ENCODE measurements at places on chromosomes 1 and 21.

GRCh38 chr1:104125970-104126369 lies 376.3 kb downstream of the AMY1C start:
- no peak for DNase-seq

DNA sequence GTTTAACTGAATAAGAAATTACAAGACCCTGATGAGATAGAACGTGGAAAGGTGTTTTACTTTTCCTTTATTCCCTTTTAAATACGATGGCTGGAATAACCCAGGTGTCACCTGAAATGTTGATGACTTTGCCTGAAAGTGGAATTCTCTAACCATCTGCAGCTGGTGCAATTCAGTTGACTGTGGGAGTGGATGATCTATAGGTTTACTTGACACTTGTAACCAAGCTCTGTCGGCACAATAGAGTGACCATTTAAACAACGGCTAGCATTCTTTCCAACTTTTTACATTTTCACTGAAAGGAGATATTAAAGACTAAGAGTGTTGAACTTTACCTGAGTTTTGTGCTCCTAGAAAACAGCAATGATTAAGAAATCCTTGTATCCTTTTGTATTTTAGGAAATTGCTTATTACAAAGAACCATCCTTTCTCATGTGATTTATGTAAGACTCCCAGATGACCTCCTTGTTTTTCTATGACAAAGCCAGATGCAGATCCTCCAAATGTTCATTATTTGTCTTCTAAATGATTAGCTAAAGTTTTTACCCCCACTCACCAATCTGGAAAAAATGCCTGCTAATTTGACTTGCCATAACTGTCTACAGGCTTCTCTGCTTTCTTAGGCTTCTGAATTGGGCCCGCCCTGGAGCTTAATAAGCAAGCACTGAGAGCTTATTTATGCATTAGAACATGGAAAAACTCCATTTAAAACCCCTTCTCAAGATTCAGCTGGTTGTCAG lies 129.5 kb upstream of the LRRC7 start:
- DNase-seq: no peak

DNA sequence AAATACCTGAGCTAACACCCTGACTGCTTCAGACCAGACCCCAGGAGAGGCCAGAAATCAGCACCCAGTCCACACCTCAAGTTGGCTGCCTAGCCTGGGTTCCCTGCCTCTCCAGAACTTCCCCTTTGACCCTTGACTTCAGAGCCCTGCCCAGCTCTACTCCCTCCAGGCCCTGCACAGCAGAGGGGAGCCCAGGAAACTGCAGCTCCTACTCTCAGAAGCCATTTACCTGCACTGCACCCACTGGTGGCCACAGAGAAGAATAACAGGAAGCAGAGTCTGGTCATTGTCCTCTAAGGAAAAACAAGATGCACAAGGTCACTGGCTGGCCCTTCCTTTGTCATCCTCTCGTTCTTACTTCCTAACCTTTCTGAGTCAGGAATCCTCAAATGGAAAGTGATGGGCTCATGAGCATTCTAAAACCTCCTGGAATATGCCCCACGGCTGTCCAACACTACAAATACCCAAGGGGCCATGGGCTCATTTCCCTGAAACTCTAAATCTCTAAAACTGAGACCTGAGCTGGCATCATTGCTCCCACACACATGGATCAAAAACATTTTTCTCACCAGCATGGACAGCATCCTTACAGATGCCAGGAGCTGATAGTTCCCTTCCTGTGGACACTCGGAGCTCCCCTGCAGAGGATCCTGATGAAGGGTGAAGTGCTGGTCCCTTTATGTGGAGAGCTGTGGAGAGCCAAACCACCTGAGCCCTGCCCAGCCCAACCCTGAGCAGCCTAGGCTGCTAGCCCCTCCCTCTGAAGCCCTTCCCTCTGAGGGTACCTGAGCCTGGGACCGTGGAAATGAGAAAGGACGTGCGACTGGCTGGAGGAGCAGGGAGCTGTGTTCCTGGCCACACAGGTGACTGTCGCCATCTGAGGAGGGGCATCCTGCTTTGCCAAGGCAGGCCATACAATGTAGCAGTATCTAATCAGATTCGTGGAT lies at the start of gene ITLN2:
Gene ITLN2 (minus strand): TSS at position 652 of the 947 bp plus-strand sequence. CDS start 68 bp downstream, at position 584.
- peak; percentile 19 for DNase-seq

DNA sequence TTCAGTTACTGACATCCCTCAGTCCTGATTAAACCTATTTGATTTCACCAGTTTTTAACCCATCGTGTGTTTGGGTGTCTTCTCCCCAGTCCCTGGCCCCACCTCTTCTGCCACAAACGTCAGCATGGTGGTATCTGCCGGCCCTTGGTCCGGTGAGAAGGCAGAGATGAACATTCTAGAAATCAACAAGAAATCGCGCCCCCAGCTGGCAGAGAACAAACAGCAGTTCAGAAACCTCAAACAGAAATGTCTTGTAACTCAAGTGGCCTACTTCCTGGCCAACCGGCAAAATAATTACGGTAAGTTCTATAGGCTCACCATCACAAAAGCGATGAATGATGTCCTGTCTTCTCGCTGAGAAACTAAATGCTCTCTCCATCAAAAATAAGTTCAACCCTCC lies 28.7 kb downstream of the NBPF3 start:
- DNase-seq: no peak

DNA sequence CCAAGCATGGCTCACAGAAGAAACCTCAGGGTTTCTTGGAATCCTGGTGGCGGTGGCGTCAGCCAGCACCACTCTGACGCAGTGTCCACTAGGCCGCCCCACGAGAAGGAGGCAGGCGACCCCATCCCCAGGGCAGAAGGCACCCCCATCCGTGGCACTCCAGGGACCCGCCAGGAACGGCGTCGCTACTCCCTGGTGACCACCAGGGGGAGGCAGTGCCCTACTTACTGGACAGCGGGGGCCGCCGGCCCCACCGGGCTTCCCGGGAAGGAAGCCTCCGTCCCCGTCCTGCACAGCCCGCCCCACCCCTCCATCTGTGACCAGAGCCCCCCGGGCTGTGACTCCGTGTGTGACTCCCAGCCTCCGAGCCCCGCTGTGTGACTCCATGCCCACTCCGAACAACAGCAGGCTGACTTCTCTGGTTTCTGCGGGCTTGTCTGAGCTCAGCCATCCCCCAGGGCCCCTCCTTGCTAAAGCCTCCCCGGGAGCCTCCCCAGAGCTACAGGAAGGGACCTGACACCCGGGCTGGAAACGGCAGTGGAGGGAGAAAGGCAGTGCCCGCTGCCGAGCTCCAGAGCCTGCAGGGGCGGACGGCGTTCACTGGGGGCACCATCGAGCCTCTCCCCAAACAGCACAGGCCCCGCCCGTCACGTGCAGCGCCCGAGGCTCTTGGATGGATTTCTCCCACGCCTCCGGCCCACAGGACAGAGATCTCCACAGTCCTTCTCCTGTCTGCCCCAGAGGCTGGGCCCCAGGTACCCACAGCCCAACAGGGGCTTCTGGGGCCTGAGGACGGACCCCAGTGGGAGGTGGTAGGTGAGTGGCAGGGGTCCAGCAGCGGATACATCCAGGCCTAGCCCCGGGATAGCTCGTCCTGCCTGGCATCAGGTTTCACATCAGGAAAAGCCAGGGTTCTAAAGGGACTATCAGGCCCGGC lies 21.1 kb downstream of the KIF17 start:
- peak; percentile 16 for DNase-seq

DNA sequence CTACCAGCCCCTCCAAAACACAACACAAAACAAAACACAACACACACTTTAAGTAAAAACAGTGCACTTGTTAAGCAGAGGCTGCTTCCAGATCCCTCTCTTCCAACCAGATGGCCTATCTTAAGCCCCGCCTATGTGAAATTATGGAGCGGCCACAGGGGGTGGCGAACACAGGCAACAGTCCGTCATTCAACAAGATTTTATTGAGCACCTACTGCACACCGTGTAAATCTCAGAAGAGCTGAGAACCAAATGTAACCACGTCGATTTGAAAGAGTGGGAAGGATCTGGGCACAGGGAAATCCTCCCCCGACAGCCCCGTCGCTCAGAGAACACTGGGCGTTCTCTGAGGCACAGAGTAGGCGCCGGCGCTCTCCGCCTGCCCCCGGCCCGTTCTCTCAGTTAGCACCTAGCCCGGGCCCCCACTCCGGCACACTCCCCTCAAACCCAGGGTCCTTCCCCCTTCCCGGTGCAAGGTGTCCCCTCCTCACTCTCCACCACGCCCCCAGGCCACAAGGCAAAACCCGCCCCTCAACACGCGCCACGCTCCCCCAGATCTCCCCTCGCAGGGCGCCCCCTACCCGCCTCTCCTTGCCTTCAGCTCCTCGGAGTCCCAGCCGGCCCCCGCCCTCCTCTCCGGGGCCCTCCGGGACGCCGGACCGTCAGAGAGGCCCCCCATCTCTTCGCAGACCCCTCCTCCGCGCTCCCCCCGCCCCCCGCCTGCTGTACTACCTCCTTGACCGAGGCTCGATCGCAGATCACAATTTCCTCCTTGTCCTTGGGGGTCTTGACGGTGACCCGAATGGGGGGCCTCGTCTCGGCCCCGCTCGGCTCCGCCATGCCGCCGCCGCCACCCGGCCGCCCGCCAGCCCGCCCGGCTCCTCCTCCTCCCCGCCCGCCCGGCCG lies 483 bp downstream of the UBQLN4 start:
- no peak for DNase-seq

DNA sequence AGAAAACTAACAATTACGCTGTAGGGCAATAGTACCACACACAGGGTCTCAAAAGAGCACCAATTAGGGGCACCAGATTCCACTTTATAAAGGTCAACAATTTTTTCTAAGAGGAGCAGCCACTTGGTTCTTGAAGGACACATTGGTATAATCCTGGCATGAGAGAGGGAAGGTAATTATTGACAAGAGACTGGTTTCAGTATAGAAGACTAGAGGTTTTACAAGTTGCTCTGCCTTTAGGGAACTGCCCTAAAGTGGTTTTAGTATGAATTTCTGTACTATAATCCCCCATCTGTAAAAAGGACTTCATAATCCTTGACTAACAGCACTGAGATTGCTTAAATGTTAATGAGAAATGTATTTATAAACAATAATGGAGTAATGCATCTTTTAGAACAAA lies 648.5 kb upstream of the PTBP2 start:
- no peak for DNase-seq

DNA sequence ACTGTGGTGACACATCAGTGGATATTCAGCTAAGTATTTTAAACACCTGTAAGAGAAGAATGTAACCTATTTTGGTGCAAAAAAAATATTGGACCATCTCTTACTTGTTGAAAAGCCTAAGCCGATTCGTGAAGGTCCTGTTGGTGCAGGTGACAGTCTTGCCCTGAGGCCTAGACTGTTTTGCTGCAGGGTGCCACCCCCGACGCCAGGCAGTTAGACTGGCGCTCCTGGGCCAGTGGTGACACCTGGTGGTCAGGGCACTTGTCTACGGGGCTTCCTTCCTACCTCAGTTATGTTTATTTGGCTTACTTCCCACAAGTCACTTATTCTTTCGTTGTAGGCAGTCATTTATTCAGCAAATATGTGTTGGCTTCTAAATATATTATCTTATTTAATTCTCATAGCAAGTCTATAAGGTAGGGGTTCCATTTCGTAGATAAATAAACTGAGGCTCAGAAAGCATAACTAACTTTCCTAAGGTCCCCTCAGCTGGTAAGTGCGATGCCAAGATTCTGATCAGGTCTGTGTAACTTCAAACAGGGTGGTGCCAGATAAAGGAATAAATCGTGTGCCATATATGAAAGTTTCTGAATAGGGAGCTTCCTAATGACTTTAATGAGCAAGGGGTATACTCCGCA lies 1.9 kb downstream of the EEIG2 start:
- DNase-seq: peak; percentile 55

- no peak for DNase-seq
Observed at GRCh38 chr1:228276174-228276831, 68.5 kb downstream of the OBSCN start.

All from GM12864 (cell line).